MCF 10A (cell line): ENCODE measurements at places on chromosomes 3 and 15.

DNA sequence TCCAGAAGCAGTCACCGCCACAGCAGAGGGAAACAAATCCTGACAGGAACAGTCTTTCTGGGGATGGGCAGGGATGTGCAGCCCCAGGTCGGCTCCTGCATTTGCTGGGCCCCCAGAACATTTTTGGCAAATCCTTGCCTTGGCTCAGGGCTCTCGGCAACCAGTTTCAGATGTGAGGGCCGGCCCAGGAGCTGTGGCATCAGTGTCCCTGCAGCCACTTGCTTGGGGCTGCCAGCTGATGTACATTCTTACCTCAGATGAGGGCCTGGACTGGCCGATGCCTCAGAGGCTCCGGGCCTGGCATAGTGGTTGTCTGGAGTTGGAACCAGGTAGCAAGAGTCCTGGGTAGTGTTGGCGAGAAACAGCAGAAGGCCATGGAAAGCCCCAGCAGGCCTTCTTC lies 4.2 kb downstream of the CYB561D2 start:
- no peak for DNase-seq

- no peak for DNase-seq
Observed at GRCh38 chr3:16437640-16438039, 75.9 kb downstream of the RFTN1 start.

DNA sequence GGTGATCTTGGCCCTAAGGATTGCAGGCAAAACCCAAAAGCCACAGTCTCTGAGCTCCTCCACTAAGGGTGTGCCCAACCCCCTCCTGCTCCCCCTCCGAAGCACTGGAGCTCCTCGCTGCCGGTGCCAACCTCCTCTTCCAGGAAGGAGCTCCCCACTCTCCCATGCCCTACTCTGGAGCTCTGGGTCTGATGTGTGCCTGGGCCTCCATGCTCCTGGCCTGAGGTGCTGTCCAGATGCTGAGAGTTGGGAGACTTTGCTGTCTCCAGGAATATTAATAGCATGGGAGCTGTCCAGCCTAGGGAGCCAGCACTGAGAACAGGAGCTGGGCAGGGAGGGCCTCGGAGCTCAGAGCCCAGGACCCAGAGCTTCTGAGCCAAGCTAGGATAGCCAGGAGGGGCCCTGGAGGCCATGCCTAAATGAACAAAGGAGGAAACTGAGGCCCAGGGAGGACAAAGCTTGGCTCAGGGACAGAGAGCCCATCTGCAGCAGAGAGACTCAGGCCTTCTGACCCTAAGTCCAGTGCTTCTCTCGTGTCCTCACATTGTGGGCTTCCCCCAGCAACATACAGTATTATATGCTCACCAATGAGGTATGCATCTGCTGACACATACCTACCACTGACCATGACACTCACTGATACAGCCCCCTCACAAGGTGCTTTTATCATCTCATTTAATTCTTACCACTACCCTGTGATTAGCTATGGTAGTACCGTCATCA lies 36.9 kb upstream of the HERC1 start:
- DNase-seq: peak; percentile 75

DNA sequence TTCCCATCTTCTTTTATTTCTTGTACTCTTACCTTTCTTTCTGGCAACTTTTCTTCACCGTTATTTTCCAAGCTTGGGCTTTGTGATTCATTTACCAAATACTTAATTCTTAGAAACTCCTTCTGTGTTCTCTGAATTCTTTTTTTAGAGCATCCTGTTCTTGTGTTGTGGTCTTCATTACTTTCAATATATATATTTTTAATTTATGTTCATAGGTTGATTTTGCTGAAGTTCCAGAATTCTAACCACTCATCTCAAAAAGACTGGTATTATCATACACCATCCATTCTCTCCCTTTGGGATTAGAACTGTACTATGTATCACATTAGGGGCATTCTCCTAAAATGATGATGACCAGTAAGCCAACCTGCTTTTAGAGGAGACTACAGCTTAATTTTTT lies 362.3 kb upstream of the CBLB start:
- no peak for DNase-seq

GRCh38 chr15:72173864-72174550 lies 23.6 kb downstream of the GRAMD2A start:
- no peak for DNase-seq

- no peak for DNase-seq
Observed at GRCh38 chr3:75089841-75090240, 475.4 kb upstream of the CNTN3 start.

- DNase-seq: no peak
Observed at GRCh38 chr3:42725454-42725853, 22.9 kb upstream of the HHATL start.

DNA sequence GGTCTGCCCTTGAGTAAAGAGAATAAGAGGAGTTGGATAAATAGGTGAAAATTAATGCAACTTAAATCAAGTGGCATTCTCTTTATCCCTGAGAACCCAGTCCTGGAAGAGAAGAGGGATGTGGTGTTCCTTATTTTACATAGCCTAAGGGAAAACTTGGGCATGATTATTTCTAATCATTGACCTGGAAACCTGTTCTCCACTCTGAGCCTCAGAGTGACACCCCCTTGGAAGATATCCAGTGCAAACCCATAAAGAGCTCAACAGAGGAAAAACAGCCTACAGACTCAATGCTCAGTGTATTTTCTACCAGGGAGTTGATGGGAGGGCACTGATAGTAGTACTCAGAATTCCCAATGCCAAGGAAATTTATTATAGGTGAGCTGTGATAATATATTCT lies 22.0 kb downstream of the SLC15A2 start:
- DNase-seq: no peak

DNA sequence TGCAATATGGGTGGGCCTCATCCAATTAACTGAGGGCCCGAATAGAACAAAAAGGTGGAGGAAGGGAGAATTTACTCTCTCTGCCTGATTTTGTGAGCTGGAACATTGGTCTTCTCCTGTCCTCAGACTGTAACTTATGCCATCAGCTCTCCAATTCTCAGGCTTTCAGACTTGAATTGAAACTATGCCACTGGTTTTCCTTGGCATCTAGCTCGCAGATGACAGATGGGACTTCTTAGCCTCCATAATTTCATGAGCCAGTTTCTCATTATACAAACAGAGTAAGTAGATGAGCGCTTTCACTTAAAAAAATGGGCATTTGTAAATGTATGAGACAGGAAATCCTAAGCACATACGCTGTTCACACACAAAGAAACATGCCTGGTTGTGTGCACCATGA lies 8.7 kb upstream of the PTX3 start:
- DNase-seq: no peak

GRCh38 chr15:66094331-66094730 lies 159.2 kb downstream of the MEGF11 start:
- no peak for DNase-seq

- DNase-seq: peak; percentile 27
Observed at GRCh38 chr3:149536429-149536828, 61.9 kb downstream of the TM4SF4 start.

- no peak for DNase-seq
Observed at GRCh38 chr3:17025594-17026139, 140.9 kb downstream of the PLCL2 start.

- DNase-seq: no peak
Observed at GRCh38 chr3:114147251-114147650, 31.6 kb downstream of the DRD3 start.

- DNase-seq: no peak
Observed at GRCh38 chr15:80371924-80372323, 32.3 kb upstream of the ARNT2 start.

GRCh38 chr3:169323578-169324451 lies 339.7 kb downstream of the MECOM start:
- no peak for DNase-seq

DNA sequence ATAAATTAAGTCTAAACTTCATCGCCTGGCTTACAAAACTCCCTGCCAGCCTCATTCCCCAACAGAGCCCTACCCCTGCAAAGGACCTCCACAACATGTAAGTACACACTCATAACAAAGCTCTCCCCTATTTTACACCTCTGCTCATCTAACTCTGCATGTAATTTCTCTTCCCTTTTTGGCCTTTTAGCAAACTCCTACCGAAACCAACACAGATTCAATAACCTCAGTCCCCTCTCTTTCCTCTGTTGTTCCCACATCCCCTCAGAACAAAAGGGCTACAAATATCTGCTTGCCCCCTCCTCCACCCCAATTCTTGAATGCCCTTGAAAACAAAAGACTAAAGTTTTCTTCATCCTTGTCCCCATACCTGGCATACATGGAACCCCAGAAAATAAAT lies 662 bp downstream of the UBL7 start:
- DNase-seq: no peak

DNA sequence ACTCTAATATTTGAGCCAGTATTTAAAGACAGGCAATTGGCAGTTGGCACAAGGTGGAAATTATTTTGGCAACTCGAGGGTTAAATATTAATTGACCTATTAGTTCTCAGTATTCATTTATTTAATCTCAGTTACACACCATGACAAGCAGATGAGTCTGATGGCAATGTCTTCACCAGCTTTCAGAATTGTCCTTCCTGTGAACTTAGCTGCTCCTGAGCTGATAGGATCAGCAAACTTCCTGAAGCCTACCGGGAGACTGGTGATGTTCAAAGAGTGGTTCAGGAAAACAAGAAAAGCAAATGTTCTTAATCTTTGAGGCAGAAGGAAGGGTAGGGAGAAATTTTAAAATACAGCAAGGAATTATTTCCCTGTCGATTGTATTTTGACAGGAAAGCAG lies 522.2 kb downstream of the SOX2 start:
- no peak for DNase-seq

DNA sequence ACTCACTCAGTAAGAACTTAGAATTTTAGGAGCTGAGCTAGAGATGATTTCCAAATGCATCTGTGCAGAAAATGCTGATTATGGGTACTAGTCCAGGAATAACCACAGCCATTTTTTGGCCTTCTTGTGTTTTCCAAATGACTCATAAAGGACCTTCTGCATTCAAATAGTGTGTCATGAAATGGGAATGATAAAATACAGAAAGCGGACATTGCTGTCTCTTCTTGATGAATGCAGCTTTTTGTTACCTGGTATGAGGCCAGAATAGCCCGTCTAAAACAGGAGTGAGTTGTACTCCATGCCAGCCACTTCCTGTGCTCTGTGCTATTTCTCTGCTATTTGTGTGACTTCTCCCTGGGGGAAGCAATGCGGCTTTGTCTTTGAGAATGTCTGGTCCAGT lies 20.5 kb upstream of the FRMD5 start:
- peak; percentile 72 for DNase-seq

DNA sequence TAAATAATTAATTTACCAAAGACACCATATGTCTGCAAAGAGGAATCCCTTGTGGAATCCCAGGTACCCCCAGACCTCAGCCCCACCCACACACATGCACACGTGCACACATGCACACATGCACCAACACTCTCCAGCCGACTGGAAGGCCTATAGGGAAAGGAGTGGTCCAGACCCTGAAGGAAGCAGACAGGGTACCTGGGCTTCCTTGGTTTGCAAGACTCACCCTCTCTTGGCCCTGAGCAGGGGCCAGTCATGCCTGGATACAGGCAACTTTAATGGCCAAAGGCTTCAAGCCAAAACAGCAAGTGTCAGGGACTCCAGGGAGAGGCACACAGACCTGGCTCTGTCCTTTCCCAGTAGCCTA lies 8.9 kb upstream of the HAPLN3 start:
- DNase-seq: no peak

DNA sequence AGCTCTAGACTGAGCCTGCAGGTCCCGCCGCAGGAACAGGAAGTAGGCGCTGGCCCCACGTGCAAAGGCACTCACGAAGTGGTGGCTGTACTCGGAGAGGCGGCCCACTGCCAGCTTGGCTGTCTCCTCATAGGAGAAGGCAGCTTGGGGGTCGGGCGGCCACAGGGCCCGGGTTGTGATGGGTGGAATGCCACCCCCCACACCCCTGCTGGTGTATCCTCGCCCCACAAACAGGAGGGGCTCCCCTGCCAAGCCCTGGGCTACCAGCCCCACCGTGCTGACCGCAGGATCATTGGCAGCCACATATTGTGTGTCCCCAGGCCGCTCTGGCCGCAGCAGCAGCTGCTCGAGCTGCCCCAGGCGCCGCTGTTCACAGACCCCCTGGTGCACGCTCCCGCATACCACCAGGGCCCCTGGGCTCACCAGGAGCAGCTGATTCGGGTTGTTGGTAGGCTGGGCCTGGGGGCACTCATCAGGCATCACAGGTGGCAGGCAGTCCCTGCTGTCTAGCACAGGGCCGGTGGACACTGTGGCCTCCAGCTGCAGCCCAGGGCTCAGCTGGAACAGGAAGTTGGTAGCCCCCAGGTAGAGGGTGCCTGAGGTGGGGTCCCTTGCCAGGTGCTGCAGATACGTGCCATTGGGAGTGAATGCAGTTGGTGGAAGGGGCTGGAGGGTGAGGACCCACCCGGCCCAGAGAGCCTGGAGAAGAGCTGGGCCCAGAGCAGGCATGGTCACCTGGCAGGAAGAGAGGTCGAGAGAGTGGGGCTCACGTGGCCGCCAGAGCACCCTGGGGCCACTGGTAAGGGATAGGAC lies 5.8 kb downstream of the PLXNB1 start:
- no peak for DNase-seq

- peak; percentile 97 for DNase-seq
Observed at GRCh38 chr15:65832549-65833364, 36.5 kb upstream of the RAB11A start.

- peak; percentile 65 for DNase-seq
Observed at GRCh38 chr3:161559177-161559998, 62.8 kb downstream of the OTOL1 start.
